ENCODE measurements at places on chromosomes 4 and X.

DNA sequence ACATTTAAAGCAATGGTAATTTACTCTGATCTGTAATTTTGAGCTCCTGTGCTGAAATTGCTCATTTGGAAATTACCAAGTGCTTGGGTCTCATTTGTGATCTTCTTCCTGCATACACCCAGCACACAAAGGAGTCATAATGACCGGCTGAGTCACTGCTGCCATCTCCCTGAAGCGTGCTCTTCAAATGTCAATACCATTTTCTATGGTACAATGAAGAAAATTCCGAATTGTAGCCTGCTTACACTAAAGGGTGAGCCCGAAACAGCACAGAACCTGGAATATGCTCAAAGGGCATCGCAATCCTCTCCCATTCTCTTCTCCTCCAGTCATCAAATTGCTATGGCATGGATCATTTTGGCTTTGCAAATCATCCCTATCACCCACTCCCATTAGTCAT is 140.5 kb downstream of the GRIA3 start:
- no peak for DNase-seq

GRCh38 chr4:38424151-38424871 is 239.7 kb upstream of the KLF3 start:
- no peak for DNase-seq

- DNase-seq: no peak
Observed at GRCh38 chr4:129094347-129094746, 1.0 kb upstream of the SCLT1 start.

DNA sequence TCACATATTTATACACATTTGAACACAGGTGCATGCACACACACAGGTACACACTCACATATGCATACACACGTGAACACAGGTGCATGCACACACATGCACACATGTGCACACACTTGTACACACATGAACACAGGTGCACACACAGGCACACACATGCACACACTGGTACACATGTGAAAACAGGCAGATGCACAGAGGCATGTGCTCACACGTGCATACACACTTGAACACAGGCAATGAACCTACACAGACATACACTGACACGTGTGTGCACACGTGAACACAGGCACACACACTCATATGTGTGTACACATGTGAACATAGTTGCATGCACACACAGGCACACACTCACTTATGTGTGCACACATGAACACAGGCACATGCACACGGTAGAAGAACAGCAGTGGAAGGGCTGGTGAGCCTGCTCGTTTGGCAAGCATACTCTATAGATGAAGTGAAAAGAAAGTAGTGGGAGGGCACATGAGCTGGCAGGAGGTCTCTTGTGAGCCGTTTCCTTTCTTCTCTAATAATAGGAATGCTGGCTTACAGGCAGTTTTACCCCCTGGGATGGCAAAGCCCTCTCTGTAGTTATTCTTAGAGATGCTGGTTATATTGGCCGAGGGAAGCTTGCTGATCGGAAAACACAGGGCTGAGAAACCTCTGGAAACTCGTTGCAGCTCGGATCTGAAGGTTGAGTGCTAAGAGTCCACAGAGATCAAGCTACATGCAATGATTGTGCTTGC is 279.6 kb upstream of the CLNK start:
- DNase-seq: no peak

GRCh38 chr4:113146876-113147358 is 97.5 kb downstream of the ANK2 start:
- DNase-seq: no peak

DNA sequence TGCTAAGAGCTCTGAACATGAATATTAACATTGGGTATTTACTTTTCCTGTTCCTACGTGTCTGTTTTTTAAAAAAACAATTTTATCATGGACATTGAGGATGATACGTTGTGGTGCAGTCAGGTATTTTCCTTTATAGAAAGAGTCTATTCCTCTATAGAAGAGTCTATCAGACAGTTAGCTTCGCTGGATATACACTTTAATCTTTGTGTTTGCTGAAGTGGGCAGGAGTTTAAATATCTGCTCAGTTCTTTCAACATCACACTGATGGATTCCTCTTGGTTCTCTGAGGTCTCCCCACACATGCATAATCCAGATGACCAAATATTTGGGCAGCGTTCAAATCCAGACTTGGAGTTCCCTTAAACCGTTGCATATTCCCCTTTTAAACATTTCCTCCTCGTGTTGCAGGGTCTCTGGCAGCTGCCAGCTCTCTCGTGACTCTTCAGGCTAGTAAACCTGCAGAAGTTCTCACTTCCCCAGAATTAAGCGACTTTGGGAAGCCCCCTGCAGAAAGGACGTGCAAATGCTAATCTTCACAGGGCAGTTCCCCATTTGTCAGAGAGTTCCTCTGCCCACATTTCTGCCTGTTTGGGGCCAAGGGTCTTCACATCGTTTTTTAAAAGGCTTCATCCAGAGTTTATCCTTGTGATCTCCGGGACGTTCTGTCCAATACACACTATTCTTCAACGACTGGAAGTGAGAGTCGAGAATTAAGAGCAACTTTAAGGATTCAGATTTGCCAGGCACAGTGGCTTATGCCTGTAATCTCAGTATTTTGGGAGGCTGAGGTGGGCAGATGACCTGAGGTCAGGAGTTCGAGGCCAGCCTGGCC is 20.5 kb upstream of the DHRSX start:
- DNase-seq: no peak

- no peak for DNase-seq
Observed at GRCh38 chr4:113316879-113317278, 267.4 kb downstream of the ANK2 start.

- no peak for DNase-seq
Observed at GRCh38 chr4:71564775-71565174, 219.1 kb downstream of the GC start.

DNA sequence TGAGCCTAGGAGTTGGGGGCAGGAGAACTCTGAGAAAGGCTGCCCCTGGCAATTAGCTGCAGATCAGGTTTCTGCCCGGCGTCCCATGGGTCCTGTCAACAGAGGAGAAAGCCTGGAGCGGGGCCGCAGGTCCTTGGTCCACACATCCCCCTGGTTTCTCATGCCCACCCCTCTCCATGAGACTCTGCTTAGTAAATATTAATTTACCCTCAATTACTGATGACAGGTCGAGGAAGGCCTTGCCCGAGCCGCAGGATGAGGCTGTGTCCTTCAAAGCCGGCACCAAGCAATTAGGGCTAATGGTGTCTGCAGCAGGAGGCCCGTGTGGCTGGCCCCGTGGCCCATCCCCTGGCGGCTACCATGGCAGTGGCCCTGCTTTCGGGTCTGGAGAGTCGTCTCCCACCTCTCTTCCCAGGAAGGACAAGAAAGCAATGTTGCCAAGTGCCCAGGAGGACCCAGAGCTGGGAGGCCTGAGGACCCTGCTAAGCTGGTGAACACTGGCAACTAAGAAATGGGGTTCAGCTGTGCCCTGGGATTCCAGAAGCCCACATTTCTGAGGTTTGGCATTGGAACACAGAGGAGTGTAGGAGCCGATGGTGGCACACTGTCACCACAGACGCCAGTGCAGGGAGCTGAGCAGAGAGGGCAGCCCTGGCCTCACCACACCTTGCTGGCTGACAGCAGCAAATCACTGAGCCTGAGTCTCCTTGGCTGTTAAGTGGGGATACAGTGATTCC is 114.6 kb downstream of the CPZ start:
- no peak for DNase-seq

GRCh38 chr4:12293906-12294525 is 865.3 kb upstream of the HS3ST1 start:
- DNase-seq: no peak

- no peak for DNase-seq
Observed at GRCh38 chr4:81412946-81413495, 58.7 kb downstream of the RASGEF1B start.
